ENCODE measurements at places on chromosomes 13 and 19. TPM values are rescaled to one million over a fixed set of nuclear protein-coding genes. Genes with fewer than 3 reads are reported as not detected.
A peak's percentile ranks its signal among the peaks of the same experiment; 100 is the strongest.

- no peak for DNase-seq
Observed at GRCh38 chr13:113365971-113366588, 2.1 kb upstream of the GRTP1 start.

- DNase-seq = no peak
Observed at GRCh38 chr13:112207129-112207528, 140.2 kb downstream of the SOX1 start.

ETHE1 gene
- 76.7 TPM for total RNA-seq

DNA sequence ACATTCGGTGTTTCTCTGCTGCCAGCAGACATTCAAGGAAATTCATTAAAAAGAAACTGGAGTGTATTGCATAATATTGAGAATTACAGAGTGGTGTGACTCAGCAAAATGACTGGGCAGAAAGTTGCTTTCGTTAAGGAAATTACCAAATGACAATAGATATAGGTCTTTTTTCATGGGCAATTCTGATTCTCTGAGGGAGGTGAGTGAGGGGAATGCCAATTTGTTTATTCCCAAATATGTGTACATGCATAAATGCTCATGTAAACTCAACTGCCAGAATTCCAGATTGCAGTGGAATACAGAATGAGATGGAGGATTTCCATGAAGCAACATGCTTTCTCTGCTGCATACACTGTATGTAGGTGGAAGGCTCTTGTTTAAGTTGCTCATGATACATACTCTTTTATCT is 1730.1 kb downstream of the SLITRK5 start:
- peak; percentile 4 for DNase-seq

FFAR2 gene
- total RNA-seq = not detected

FCER2 gene
- total RNA-seq = not detected

- no peak for DNase-seq
Observed at GRCh38 chr19:18771328-18772242, 19.5 kb downstream of the COMP start.

SCN1B gene
- 2.3 TPM for total RNA-seq

DNA sequence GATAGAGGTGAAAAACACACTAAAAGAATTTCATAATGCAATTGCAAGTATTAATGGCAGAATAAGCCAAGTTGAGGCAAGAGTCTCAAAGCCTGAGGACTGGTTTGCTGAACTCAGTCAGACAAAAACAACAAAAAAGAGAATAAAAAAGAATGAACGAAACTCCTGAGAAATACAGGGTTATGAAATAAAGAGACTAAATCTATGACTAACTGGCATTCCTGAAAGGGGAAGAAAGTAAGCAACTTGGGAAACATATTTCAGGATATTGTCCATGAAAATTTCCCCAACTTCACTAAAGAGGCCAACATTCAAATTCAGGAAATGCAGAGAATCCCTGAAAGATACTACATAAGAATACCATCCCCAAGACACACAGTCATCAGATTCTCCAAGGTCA is 47.8 kb downstream of the UBL3 start:
- no peak for DNase-seq

GRCh38 chr19:39474139-39474620 is 6.5 kb upstream of the TIMM50 start:
- DNase-seq = peak; percentile 47

SWSAP1 gene
- total RNA-seq = 3.1 TPM

FGF21 gene
- not detected for total RNA-seq

FUT6 gene
- not detected for total RNA-seq

DNA sequence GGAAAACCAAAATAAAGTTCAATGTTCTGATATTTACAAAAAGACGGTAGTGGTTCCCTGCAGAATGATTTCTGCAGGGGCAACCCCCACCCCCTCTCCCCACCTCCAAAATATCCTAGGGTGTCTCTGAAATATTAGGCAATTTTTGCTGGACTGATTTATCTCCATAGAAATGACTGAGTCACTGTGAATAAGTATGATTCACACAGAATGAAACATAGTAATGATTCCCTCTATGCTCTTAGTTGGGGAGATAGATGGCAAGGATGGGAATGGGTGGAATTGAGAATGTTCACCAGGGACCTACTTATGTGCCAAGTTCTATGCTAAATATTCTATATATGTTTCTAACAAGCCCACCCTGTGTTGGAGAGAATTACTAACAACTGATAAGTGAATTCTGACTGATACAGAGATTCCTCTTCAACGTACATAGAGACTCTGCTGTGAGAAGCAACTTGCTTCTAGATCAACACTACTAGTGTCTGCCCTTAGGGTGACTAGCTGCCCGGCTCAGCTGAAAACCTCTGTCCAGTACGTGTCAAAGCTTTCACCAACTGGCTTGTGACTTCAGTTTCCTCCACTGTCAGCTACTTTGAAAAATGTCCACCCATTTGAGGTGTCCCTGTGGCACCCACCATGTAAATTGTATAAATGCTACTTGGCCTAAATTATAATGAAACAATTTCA is 38.4 kb upstream of the RAP2A start:
- DNase-seq = no peak

DNA sequence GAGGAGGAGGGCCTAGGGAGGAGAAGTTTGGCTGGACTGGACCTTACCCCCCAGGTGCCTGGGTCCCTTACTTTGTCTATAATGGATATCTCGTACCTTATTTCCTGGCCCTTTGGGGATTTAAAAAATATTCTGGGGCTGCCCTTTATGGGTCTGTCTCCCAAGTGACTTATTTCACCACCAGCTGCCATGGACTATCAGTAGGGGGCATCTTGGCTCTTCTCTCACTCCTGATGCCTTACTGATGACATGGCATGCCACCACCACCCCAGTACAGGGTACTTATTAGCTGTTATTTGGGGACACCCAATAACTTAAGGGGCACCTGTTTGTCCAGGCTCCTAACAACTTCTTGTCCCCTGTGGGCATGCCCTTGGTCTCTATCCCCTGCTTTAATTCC is 38.0 kb downstream of the NFIX start:
- no peak for DNase-seq

DNA sequence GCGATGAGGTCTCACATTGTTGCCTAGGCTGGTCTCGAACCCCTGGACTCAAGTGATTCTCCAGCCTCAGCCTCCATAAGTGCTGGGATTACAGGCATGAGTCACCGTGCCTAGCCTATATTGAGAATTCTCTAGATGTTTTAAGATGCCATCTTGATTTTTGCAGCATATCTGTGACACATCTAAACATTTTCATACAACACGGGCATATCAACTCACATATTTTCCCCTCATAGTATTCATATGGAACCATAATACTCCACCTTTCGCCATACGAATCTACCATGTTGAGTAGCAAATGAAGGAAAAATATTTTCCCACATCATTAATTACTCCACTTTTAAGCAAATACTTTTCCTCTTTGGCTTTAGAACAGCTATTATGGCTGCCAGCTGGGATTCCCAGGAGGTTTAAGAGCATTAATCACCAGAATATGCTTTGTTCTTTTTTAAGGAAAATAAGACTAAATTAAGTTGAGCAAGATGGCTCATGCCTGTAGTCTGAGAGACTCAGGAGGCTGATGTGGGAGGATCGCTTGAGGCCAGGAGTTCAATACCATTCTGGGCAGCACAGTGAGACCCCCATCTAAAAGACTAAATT is 56.9 kb upstream of the GTF2F2 start:
- no peak for DNase-seq

PSG1 gene
- total RNA-seq = not detected

ZNF486 gene
- total RNA-seq = 14.7 TPM

DNA sequence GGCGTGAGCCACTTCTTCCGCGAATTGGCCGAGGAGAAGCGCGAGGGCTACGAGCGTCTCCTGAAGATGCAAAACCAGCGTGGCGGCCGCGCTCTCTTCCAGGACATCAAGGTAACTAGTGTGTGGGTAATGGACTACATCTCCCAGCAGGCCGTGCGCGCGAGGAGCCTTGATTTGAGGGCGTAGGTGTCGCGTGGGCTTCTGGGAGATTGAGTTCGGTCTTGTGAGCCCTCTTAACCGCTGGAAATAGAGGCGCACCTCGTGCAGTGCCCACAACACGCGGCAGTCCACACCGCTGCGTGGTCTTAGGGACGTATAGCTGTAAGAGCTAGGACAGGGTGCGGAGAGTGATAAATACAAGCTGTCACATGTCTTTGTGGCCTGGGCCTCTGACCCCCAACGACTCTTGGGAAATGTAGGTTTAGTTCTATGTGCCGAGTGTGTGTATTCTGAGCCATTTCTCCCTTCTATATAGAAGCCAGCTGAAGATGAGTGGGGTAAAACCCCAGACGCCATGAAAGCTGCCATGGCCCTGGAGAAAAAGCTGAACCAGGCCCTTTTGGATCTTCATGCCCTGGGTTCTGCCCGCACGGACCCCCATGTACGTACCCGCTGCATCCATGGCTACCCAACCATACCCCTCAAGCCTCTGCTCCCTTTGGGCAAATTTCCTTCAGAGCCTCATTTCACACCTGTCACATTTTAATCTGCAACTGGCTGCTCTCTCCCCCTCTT is 864 bp downstream of the FTL start:
- peak; percentile 91 for DNase-seq

- no peak for DNase-seq
Observed at GRCh38 chr19:39133431-39134270, 8.1 kb downstream of the PAK4 start.

DNA sequence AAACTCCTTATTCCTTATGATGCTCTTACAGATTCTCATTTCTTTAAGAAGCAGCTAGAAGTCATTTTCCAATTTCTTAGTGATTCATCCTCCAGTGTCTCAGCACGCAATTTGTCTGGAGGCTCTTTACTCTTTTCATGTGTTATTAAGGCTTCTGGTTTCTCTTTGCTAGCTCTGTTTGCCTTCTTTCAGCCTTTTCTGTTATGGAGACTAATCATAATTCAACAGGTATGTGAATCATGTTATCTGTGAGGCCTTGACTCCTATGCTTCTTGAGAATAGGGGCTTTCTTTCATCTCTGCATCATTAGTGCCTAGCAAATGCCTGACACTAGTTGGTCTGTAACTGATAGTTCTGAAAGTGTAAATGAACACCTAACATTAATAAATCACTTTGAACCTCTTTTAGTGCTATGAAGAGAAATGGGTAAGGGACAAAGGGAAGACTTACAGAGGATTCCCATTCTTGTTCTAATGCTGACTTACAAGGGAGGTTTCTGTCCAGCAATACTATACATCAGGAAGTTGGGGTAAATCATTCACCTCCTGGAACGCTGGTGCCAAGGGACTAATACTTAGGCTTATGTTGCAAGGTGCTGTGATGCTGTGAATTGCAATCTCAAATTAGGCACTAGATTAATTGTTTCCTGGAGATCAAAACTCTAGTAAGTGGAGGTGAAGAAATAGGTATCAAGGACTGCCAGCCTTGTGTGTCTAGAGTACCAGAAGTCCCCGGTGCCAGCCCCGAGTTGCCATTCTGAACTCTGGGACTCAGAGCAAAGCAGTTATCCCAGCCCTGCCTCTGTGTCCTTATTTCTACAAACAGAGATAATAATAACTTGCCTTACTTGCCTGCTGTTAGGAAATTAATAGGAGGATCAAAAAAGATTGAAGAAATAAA is 265.6 kb downstream of the DCLK1 start:
- DNase-seq = no peak

TTYH1 gene
- not detected for total RNA-seq

DNA sequence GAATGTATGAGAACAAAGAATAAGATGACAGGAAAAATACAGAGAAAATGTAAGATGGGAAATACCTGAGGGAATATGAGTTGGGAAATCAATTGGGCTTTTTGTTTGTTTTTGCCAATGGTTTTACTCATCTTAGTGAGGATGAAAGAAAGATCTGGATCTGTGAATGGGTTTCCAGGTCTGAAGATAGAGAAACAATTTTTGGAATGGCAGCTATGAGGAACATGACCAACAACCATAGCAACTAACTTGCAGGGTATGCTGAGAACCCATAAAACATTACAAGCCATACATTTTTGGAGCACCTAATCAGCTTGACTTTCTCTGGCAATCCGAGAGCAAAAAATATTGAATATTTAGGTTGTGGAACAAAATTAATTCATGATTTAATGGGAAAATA is 290.0 kb downstream of the KCTD12 start:
- DNase-seq = no peak

DNA sequence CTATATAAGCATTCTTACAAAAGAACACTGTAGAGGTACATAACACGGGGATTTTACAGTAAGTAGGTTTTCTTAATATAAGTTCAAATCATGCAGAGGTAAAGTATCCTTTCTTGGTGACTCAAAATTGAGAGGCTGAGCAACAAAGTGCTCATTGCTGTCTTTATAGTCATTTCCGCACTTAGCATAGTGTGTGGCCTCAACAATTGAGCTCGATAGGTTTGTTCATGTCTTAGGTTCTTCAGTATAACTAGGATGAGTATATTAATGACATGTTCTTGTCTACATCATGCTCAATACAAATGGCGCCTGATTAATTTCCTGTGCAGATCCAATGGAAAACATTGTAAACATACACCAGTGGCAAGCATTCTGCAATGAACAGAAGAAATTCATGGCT is 1.4 kb downstream of the WDFY2 start:
- no peak for DNase-seq
